ENCODE measurements at places on chromosomes 6 and 20.

GRCh38 chr6:89411145-89412070, 665 bp downstream of the RRAGD start:
- no peak for DNase-seq

- DNase-seq = no peak
Observed at GRCh38 chr6:135832166-135832565, 19.3 kb upstream of the PDE7B start.

DNA sequence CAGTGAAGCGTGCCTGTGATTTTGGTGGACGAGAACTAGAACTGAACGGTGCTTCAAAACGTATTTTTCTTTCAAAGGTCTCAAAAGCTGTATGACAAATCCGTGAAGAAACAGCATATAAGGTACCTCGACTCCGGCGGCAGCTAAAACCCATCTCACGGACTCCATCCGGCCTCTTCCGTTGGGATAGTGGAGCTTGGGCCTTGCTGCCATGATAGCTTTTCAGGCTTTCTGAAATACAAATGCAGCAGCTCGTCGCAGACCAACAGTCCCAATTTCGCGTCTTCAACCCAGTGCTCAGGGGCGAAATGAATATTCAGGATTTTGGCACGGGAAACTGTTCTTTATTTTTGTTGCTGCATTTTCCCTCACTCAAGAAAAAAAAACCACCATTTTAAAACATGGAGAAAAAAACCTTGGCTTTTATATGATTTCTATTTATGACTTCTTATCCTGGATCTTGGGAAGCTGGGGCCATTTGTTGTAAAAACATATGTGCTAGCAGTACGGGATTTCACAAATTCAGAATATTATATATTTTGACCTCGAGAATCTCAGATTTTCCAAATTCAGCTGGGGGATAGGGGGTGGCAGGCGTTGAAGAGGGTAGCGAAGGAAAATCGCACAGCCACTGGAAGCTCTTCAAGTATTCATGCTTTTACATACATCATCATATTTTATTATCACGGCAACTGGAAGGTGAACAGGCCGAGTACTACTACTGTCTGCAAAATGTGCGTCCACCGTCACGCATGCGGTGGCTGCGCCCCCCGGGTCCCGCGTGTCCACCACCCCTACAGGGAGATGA, 849 bp downstream of the GSTA4 start:
- DNase-seq = no peak

- no peak for DNase-seq
Observed at GRCh38 chr6:149085557-149085938, 232.0 kb upstream of the TAB2 start.

GRCh38 chr6:111472933-111473435, 10.0 kb downstream of the REV3L start:
- DNase-seq = no peak

DNA sequence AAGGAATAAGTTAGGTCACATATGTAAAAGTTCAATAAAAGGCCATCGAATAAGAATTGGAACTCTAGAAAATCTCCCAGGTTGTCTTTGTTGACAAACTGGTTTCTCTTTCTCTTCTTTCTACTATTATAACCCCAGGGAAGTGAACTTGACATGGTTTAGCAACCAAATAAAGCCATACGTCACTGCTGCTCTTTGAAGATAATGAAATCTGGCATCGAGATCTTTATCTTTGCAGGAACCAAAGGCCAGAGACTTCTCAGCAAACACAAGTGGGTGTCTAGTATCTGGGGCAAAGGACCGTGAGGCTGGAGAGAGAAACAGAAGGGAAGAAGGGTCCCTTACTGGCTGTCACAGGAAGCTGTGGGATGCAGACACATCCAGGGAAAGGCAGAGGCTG, 286.7 kb upstream of the CDYL start:
- DNase-seq = no peak

DNA sequence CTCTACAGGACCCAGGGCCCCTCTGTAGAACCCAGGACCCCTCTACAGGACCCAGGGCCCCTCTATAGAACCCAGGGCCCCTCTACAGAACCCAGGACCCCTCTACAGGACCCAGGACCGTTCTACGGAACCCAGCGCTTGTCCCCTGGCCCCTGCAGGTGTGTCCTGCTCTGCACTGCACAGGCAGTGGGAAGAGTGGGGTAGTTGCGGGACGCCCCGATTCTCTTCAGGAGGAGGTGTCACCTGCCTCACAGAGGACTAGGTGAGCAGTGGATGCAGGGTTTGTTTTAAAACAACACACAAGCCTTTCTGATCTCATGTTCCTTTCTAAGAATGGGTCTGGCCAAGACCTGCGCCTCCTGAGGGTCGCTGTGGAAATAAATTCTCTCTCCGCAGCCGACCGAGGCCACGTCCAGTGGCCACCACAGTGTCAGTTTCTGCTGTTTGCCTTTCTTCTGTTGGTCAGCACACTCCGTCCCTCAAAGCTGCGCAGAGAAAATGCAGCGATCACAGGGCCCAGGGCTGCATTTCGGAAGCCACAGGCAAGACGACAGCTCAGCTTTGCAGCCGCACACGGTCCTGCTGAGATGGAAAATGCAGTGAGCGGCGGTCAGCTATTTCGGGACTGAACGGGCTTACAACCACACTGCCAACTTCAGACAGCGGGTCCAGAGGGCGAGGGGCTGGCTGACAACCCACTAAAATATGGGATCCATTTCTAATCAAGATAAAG, 135.2 kb downstream of the DLL1 start:
- DNase-seq = no peak

DNA sequence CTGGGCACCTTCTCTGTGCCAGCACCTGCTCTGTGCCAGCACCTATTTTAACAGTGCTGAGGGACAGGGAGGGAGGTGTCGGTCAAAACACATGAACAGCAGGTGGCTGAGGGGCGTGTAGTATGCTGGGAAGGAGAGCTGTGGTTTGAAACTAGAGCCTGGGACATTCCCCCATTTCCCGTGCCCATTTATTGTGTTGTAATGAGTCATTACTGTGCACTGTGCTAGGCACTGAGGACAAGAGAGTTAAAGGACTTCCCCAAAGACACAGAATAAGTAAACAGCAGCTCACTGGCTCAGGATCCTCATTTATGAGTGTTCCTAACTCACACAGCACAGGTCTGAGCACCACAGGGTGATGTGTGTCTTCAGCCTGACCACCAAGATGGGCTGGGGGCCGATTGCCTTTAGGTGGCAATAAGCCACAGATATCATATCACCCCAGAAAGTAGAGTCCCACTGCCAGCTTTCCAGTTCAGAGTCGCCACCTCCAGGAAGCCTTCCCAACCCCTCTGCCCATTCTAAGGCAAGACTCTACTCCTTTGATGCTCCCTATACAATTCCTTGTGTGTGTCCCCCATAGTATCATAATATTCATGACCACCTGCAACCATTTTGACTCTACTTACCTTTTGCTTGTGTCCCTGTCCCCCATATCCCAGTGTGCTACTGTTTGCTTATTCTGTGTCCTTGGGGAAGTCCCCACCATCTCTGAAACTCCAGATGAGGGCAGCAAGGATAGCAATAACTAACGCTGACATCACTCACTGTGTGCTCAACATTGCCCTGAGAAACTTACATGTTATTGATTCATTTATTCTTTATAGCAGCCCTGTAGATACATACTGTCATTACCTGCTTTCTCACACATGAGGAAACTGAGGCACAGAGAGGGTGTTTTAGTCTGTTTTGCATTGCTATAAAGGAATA, 87.3 kb downstream of the TOX2 start:
- no peak for DNase-seq

- DNase-seq = no peak
Observed at GRCh38 chr6:46642928-46643751, 9.5 kb downstream of the CYP39A1 start.

GRCh38 chr6:49499126-49499525, 597 bp upstream of the GLYATL3 start:
- DNase-seq = no peak

GRCh38 chr20:36951979-36952738, 651 bp upstream of the SAMHD1 start:
- no peak for DNase-seq

DNA sequence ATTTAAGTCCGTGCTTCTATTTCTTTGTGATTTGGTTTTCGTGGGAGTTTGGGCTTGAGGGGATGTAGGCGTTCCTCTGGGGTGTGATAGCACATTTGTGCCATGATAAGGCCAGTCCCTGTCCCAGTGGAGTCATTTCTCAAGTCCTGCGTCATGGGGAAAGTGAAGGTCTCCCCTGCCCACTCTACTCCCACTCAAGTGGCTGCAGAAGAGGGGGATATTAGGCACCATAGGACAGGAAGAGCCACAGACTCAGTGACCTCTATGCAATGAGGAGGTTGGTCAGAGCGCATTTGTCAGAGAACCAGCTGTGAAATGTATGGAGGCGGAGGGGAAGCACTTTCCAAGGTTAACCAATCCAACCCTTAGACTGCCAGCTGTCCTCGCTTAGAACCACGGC, 51.9 kb upstream of the EDN1 start:
- DNase-seq = no peak

- no peak for DNase-seq
Observed at GRCh38 chr6:32176476-32177182, 745 bp upstream of the AGPAT1 start.

GRCh38 chr6:31453259-31453658, 44.7 kb upstream of the MICB start:
- DNase-seq = no peak
